ENCODE measurements at places on chromosomes 16 and 17. TPM values are rescaled to one million over a fixed set of nuclear protein-coding genes. Genes with fewer than 3 reads are reported as not detected.
A peak's percentile ranks its signal among the peaks of the same experiment; 100 is the strongest.

DNA sequence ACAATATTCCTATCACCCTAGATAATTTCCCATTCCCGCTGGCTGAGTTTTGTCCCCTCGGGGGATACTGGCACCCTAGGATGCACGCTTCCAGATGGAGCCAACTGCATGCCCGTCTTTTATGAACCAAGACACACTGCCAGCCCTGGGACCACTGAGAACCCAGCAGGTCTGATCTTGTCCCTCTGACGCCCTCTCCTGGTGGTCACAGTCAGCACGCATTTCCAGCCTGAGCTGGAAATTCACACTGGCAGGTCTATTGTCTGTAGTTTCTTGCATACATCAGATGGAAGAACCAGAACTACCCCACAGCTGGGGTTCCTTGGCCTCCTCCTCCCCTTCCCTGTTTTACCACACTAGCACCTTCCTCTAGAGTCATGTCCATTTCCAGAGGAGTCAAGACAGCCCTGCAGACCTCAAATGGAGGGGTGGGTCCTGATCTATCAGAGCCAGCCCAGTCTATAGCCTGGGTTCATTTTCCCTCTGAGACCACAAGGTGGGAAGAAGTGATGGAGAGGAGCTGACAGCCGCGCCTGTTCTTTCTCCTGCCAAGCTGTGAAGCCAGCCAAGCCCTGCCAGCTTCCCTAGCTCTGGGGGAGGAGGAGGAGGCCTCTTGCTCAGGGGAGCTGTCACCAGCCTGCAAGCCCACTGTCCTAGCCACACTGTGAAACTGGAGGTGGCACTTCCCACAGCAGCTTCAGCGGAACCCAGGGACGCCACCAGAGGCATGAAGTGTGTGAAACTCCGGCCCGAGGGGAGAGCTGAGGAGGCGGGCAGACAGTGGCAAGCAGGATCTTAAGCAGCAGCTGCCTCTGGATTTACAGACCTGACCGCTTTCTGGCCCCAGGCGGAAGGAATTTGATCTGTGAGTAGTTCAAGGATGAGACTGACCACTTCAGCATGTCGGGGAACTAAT, 29.3 kb downstream of the MXRA7 start:
- peak; percentile 90 for DNase-seq

GRCh38 chr17:64596439-64596838, 65.7 kb downstream of the SMURF2 start:
- no peak for DNase-seq

- DNase-seq: no peak
These were observed 31.5 kb downstream of the GTF3C1 start for GRCh38 chr16:27518226-27518625.

GRCh38 chr16:72884573-72884972, 163.4 kb downstream of the ZFHX3 start:
- DNase-seq: no peak

DNA sequence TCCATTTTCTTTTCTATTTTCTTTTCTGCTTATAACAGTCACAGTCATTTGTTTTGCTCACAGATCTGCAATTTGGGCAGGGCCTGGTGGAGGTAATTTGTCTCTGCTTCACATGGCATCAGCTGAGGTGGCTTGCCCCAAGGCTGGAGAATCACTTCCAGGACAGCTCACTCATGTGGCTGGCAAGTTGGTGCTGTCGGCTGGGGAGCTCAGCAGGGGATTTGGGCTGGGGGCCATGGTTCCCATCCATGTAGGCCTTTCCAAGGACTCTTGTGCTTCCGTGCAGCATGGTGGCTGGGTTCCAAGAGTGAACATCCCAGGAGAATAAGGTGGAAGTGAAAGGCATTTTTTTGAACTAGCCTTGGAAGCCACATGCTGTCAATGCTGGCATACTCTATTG, 85.7 kb downstream of the MGAT5B start:
- DNase-seq: no peak

GRCh38 chr17:2125013-2125535, 70.2 kb downstream of the HIC1 start:
- DNase-seq: peak; percentile 72

GRCh38 chr16:87696726-87697125, 69.1 kb downstream of the KLHDC4 start:
- peak; percentile 85 for DNase-seq

- DNase-seq: no peak
These were observed 23.3 kb upstream of the NOG start for GRCh38 chr17:56570199-56570598.

- DNase-seq: no peak
These were observed 91.5 kb upstream of the NLRP1 start for GRCh38 chr17:5675625-5676421.

DNA sequence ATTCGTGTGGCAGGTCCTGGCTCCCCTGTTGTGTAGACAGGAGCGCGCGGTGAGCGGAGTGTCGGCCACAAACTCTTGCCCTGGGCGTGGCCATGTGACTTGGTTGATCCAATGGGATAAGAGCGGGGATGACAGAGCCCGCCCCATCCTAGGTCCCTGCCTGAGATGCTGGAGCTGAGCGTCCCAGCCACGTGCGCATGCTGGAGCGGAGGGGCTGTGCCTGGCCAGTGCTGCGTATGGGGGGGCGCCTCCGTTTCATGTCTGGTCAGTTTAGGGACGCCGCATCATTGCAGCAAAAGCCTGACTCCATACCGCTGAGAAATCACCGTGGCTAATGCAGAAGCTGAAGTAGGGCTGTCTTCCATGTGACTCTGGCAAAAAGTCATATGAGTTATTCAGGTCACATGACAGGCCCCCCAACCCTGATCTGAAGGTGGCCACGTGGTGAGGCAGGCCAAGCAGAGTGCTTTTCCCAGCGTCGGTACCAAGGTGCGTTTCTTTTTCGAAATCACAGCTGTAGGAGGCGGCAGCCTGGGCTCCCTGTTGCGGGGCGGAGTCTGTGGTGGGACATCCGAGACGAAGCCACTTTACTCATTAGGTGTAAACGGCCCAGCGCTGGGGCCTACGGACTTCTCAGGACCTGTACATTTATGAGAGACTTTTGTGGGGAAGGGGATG, 22.5 kb downstream of the HSBP1 start:
- no peak for DNase-seq

DNA sequence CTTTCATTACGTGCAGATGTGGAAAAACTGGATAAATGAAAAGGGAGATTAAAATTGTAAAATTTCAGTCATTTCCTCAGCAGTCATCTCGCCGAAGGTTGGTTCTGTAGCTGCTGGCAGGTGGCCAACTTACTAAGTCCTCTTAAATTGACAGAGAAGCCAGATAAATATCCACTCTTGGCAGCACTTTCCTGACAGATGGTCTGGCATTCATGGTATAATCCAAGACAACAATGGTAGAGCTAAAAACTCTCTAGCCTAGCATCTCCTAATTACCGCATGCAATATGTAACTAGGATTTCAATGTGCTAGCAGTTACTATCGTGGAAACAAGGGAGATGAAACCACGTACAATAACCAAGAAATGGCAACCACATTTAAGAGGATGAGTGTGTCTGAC, 306.3 kb downstream of the CNTNAP4 start:
- no peak for DNase-seq

GRCh38 chr17:73822371-73822770, 178.1 kb upstream of the SDK2 start:
- no peak for DNase-seq

- no peak for DNase-seq
These were observed 23.8 kb downstream of the EPN2 start for GRCh38 chr17:19260958-19261357.

GRCh38 chr16:15446901-15447300, 12.5 kb downstream of the BMERB1 start:
- peak; percentile 36 for DNase-seq

GRCh38 chr16:46747777-46748651, at the start of gene MYLK3:
Gene MYLK3 (minus strand): TSS chr16:46748344. CDS start chr16:46748193, 151 bp downstream.
- no peak for DNase-seq

DNA sequence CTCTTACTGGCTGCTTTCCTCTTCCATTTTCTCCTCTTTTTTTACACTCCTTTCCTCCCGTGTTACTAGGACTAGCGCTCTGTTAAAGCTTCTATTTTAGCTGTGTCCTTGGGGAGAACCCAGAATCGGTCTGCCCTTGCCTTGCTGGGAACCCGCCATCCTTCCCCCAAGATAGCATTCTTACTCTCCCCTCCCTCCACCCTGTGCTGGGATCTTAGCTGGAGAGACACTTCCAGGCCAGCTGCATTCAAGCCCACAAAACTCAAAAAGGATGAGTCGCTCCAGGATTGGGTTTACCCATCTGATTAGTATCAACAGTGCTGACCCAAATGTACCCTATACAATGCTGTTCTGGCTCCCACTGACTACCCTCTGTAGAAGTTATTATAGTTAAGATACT, 200.5 kb upstream of the ASIC2 start:
- no peak for DNase-seq

DNA sequence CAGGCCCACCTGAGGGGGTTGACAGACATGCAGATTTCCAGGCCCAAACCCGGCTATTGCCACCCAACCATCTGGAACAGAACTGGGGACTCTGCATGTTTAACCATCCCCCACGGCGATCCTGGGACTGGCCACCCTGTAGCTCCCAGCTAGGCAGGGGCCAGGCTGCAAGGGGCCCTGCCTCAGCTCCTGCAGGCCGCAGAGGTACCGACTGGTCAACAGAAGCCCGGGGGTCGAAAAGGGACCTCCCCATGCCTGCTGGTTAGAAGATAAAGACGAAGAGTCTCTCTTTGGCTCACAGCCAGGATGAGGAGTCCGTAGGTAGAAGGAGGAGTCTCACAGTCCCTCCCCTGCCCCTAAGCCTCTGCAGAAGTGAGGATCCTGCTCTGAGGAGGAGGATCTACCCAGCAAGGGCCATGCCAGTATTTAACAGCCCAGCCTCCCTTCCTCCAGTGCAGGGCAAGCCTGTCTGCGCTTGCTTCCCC, 223.4 kb upstream of the TNRC6C start:
- DNase-seq: no peak

DNA sequence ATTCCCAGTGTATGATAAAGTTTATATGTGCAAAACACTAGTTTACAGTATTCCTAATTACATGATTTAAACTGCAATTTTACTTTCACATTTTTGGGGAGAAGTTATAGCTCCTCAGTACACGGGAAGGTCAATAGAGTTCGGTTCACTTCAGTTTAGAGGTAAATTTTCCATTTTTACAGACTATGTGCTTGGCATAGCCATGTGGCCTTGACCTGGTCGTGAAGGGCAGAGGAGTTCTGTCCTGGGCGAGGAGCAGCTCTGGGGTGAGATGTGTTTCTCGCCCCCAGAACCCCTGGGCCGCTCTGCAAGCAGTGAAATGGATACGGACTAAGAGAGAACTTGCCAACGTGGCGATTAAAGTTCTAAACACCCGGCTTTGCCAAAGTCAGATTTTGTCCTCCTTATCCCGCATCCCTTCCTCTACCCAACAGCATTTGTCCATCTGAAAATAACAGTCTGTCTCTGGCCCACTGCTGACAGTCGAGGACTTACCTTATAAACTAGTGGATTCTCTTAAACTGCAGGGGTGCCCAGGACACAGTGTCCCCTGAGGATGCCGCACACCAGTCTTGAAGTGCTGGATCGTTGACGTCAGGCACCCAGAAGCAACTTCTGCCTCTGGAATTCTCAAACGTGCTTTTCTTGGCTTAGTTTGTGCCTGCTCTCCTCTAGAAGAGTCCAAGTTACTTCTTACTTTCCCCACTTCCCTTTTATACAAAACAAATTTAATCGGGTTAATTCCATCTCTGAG, 1.5 kb upstream of the SIAH1 start:
- peak; percentile 91 for DNase-seq

DNA sequence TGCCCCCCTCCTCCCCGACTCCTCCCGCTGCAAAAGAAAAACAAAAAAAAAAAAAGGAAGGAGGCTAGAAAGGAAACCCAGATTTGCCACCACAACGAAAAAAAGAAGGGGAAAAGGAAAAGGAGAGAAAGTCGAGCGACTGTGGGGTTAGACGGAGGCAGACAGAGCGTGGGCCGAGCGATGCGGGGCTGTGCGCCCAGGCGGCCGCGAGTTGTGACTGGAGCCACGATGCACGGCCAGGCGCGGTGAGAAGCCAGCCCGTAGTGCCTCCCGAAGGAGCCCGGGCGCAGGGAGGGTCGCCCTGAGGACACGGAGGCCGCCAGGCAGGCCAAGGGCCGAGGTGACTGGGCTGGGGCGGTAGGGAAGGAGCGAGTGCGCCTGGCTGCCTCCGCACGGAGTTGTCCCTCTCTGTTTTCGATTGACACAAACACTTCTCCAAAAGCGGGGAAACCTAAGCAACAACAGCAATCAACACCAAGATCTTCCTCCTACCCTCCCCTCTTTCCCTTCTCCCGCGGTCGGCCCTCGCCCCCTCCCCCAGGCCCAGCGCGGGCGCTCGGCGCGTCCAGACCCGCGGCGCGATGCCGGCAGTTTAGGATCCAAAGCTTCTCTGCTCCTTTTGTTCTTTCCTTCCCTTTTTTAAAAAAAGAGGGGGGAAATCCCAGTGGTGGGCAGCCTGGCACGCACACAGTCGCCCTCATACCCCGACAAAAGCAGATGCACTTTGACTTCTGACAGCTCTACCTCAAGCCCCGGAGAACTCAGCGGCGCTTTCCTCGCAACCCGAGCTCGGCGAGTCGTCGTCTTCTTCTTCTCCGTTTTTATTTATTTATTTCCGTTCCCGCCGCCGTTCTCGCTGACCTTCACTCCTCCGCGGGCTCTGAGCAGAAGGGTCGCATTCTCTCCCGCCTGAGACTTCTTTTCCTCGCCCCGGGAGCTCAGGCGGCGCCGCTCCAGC, at the start of gene LHX1:
Gene LHX1, plus strand, starts transcription at position 475 of the 958 bp plus-strand sequence. CDS start 723 bp downstream, outside the sequence.
- DNase-seq: peak; percentile 73

GRCh38 chr16:30054959-30055553, 10.5 kb upstream of the ALDOA start:
- peak; percentile 82 for DNase-seq

The G6PC1 gene
- total RNA-seq: not detected

The WNT9B gene
- 0.36 TPM for total RNA-seq

The NMRAL1 gene
- total RNA-seq: 71.0 TPM

All from osteoblast (primary cell).